ENCODE measurements at places on chromosomes 4 and X.

- DNase-seq, result no peak
Observed at GRCh38 chrX:37912777-37913176, 65.4 kb upstream of the DYNLT3 start.

- no peak for DNase-seq
Observed at GRCh38 chr4:154329939-154330338, 161.7 kb downstream of the DCHS2 start.

GRCh38 chrX:120575379-120576114, 14.8 kb upstream of the CUL4B start:
- peak; percentile 13 for DNase-seq

- DNase-seq, result no peak
Observed at GRCh38 chrX:136055651-136056221, 70.5 kb downstream of the SLC9A6 start.

DNA sequence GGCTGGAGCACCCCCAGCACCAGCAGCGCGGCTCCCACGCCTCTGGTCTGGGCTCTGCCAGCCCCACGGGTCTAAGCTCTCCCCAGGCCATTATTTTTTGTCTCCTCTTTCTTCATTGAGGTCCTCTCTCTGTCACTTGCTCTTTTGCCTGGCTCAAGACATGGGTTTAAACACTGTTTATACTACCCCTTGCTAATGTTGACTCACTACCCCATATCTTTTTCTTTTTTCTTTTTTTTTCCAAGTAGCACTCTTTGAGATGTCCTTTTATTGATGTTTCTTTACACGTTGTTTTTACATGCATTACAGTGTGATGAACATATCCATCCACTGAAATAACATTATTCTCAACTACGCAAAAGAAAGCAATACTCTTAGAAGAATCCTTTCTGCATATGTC, 1.7 kb upstream of the ERVMER34-1 start:
- DNase-seq, result no peak

- peak; percentile 14 for DNase-seq
Observed at GRCh38 chr4:91116861-91117260, 989.7 kb downstream of the CCSER1 start.

DNA sequence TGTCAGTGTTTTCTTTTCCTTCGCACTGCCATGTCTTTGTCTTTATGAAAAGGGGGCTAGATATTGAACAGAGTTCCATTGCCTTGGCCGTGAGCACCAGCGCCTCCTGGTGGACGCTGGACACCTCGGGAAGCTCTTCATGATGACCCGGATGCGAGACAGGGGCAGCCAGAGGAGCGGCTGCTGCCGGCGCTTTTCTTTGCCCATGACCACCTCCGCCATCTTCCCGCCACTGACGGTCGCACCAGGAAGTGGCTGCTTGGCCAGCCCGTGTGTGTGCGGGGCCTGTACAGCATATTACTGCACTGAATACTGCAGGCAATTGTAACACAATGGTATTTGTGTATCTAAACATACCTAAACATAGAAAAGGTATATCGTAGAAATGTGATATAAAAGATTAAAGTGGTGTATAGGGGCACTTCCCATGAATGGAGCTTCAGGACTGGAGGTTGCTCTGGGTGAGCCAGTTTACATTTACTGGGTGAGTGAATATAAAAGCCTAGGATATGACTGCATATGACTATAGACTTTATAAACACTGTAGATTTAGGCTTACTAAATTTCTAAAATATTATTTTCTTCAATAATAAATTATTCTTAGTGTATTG, 15.8 kb upstream of the GRIA2 start:
- DNase-seq, result peak; percentile 66

DNA sequence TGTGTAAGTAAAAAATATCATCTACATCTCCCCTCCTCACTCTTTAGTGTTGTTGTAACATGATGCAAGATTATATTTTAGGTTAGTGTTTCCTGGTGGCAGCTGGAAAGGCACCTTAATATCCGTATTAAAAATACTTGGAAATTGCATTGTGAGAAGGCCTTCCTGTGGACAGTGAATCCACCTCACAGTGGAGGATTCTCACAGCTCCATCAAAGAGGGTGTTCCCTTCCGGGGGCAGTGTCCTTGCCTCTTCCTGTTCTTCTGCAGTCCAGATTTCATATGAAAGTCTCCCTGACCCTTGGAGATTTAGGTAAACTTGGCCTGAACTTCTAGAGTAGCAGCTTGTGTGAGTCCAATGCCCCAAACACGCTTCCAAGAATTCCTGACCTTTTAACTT, 29.9 kb upstream of the GAB1 start:
- DNase-seq, result no peak

DNA sequence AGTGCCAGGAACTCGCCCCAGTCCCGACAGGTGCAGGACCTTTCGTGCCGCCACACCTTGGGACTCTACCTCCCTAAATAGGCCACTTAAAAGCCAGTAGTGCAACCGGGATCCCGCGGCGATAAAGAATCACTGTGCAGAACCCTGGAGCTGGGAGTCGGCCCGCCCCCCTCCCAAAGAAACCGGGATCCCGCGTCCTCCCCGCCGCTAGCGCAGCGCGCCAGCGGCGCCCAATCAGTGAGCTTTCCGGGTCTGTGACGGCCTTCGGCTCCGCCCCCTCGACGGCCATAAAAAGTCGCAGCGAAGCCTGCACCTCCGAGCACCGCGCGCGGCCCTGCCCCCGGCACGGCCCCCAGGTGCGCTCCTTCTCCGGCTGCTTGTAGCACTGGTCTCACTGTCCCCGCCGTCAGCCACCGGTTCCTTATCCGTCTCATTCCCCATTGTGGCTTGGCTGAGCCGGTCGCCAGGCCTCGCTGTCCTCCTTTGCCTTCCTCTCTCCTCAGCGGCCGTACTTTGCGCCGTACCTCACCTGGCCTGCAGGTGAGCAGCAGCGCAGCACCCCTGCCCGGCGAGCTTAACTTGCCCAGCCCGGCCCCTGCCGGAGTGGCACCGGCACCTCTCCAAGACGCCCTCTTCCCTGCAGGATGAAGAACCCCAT, at the start of gene LRAT:
TSS of gene LRAT (plus strand) at position 318 of the 658 bp plus-strand sequence. CDS start at position 645, 327 bp downstream.
- peak; percentile 95 for DNase-seq

GRCh38 chr4:153595894-153596601, 88.0 kb upstream of the TLR2 start:
- DNase-seq, result no peak

DNA sequence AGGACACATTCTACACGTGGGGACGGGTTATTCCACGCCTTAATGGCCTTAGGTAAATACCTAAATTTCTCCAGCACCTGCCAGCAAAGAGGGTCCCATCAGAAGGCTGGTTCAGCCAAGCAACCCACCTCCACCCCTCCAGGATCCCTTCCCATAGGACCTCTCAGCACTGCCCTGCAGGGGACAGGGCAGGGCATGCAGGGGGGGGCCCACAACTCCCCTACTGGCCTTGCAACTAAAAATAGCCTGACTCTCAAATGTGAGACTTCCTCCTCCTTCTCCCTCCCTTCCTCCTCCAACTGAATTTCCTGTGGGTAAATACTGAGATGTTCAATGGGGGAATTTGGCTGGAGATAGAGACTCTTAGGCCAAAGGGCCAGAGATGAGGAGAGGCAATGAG, 6.3 kb downstream of the LAS1L start:
- DNase-seq, result no peak

DNA sequence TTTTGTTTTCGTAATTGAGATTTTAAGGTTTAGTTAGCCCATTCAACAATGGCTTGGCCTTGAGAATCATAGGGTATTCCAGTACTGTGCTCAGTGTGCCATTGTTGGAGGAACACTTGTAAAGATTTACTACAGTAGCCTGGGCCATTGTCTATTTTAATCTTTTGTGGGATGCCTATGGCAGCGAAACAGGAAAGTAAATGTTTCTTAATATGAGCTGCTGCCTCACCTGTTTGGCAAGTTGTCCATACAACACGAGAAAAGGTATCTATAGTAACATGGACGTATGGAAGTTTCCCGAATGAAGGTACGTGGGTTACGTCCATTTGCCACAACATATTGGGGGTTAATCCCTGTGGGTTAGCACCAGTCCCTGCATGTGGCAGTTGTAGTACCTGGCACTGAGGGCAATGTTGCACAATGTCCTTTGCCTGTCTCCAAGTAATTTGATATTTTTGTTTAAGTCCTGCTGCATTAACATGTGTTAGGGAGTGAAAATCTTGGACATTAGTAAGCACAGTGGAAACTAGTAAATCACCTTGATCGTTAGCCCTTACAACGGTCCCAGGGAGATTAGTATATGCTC, 38.6 kb upstream of the AADAT start:
- no peak for DNase-seq

DNA sequence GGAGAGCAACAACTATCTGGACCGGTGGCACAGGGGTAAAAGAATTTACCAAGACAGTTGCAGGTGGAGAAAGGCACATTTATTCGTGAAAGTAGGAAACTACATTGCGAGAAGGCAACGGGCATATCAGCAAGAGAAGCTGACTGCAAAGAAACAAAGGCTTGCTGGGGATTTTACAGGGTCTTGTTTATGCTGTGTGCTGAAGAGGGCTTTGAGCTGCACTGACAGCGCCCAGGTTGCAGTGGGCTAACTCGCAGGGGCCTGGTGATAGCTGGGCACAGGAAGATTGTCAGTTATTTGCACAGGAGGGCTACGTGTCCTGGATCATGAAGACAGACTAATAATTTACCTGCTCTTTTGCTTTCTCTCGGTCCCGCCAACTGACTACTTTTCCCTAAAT, 10.7 kb downstream of the TLR3 start:
- no peak for DNase-seq

- no peak for DNase-seq
Observed at GRCh38 chrX:20130357-20130756, 11.3 kb downstream of the EIF1AX start.

- DNase-seq, result no peak
Observed at GRCh38 chr4:183395395-183395794, 49.0 kb upstream of the CDKN2AIP start.

DNA sequence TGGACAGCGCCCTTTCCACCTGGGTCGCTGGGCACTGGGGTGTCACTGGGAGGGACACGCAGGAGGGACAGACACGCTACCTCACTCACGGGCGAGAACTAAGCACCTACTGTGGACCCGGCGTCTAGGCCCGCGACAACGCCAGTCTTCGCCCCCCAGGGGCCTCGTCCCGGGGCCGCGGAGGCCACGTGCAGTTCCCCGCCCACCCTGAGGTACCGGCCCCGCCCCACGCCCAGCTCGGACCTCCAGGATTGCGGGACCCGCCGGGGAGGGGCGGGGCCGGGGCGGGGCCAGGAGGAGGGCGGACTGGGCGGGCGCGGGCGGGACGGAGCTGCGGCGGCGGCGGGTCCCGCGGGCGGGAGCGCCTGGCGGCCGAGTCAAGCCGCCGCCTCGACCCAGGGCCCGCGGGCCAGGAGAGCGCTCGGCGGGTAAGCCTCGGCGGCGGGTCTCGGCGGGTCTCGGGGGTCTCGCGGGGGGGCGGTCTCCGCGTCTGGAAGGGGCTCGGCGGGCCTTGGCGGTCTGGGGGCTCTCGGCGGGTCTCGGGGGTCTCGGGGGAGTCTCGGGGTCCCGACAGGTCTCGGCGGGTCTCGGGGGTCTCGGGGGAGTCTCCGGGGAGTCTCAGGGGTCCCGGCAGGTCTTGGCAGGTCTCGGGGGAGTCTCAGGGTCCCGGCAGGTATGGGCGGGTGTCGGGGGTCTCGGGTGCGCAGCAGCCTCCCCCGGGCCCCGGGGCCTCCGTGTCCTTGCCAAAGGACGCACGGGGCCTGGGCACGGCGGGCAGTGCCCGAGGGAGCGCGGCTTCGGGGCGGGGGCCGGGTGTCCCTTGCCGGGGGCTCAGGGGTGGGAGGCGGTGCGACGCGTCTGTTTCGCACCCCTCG, at the start of gene SH3BP2:
TSS of gene SH3BP2 (plus strand) at position 375 of the 875 bp plus-strand sequence. CDS start 27,533 bp downstream, outside the sequence.
- DNase-seq, result peak; percentile 96

GRCh38 chr4:1022739-1023066, 11.3 kb downstream of the FGFRL1 start:
- DNase-seq, result no peak

GRCh38 chr4:104795264-104795939, 300.7 kb upstream of the CXXC4 start:
- DNase-seq, result no peak

- no peak for DNase-seq
Observed at GRCh38 chr4:95265814-95266740, 282.7 kb downstream of the UNC5C start.

GRCh38 chr4:86091201-86091600, 268.7 kb downstream of the MAPK10 start:
- no peak for DNase-seq

- no peak for DNase-seq
Observed at GRCh38 chrX:155031657-155032056, 5.0 kb downstream of the FUNDC2 start.

DNA sequence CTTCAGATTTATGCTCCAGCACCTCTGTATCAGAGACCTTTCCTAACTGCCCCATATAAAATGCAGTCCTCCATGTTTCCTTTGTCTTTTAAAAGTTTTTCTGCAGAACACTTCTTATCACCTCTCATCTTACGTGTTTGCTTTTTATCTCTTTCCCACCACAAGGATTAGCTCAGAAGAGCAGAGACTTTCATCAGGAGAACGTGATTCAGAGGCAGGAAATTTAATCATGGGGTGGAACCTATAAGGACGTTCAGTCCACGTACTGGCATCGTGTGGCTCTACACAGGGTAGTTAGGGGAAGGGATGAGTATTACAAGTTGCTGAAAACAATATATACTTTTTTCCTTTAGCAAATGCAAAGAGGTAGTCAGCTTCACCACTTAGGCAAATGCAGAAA, 98.7 kb downstream of the SORBS2 start:
- DNase-seq, result no peak

- DNase-seq, result no peak
Observed at GRCh38 chr4:38911257-38911656, 43.7 kb downstream of the FAM114A1 start.

- no peak for DNase-seq
Observed at GRCh38 chr4:14915018-14915417, 87.3 kb upstream of the CPEB2 start.

- DNase-seq, result peak; percentile 29
Observed at GRCh38 chr4:82201805-82202641, 171.8 kb downstream of the HNRNPD start.

All from iPS-NIHi11 (cell line).